ENCODE measurements at places on chromosomes 11 and 22.

- DNase-seq = no peak
Measured at GRCh38 chr11:655036-655726, 18.1 kb downstream of the DRD4 start.

- no peak for DNase-seq
Measured at GRCh38 chr11:100789500-100789899, 102.4 kb downstream of the ARHGAP42 start.

- no peak for DNase-seq
Measured at GRCh38 chr11:68432874-68433273, 27.7 kb upstream of the PPP6R3 start.

DNA sequence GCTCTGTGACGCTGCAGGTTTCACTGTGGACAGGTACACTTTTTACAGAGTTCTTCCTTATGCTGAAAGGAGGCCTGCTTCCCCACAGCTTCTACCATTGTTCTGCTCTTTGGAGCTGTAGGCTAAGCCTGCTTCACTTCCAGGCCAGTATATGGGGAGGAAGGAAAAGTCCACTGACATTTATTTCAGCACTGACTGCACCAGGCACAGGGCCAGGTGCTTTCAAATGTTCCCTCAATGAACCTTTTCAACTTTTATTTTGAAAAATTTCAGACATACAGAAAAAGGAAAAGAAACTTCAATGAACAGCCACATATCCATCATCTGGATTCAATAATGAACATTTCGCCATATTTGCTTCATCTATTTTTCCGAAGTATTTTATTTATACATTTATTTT lies 22.0 kb downstream of the POU2F3 start:
- DNase-seq = no peak

- no peak for DNase-seq
Measured at GRCh38 chr11:78364128-78364751, 53.4 kb downstream of the GAB2 start.

- no peak for DNase-seq
Measured at GRCh38 chr22:42993651-42994275, 21.2 kb downstream of the PACSIN2 start.

- no peak for DNase-seq
Measured at GRCh38 chr11:15275141-15275540, 160.4 kb downstream of the INSC start.

DNA sequence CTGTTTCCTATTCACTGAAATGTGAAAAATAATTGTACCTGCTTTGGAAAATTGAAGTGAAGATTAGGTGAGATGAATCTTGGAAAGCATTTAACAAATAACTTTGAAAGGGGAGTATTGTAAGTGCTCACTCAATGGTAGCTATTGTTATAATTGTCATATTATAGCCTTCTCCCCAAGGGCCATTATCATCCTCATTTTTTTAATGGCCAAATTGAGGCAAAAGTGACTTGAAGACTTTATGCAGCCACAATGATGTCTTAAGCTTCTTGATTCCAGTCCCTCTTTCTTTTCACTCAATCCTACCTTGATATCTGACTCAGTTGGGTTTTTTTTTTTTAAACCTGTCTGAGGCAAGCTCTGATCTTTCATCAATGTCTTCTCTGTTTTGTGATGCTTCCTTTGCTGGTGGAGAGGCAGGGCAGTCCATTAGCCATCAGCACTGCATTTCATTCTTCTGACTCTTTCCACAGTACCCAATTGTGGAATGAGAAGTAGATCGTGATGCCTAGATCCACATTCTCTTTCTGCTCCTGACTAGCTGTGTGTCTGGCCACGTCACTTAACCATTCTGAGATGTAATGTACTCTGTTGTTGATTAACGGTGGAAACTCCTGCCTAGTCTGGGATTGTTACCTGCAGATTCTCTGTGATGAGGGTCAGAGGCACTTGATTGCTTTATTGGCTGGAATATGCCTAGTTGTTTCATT lies 101.4 kb downstream of the DBX1 start:
- DNase-seq = no peak

- DNase-seq = no peak
Measured at GRCh38 chr22:23065069-23065451, 5.3 kb upstream of the GNAZ start.

DNA sequence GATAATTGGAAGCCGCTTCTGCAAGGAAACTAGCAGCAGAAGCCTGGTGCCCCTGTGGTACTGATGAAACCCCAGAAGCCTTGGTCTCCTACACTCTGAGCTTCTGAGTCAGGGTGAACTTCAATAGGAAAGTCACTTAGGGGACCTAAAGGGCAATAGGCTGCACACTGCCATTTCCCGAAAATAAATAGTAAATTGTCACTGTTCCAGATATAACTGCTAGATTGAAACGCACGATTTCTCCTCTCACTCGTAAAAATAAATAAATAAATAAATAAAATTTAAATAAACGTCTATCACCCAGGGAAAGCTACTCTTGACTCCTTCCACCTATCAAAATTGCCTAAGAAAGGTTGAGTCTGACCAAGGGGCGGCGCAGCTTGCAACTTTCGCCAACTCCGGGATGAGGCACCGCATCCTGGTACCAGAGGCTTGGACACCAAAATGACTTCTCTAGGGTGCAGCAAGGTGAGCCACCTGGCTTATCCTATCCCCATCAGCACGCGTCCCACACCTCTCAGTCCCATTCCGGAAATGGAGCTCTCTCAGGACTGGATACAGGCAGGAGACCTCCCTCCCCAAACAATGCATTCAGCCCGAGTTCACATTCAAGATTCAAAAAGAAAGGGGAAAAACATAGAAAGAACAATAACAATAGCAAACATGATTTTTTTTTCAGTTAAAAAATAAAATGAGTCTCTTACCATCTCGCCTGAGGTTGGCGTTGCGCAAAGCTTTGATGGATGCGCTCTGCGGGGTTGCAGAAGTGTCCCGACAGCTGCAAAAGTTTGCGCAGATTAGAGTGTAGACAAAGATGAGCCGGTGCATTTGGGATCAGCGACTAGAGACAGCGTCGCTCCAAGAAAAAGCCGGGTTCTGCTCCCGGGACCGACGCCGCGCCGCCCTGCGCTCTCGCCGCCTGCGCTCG lies 583 bp downstream of the PDGFD start:
- DNase-seq = no peak

DNA sequence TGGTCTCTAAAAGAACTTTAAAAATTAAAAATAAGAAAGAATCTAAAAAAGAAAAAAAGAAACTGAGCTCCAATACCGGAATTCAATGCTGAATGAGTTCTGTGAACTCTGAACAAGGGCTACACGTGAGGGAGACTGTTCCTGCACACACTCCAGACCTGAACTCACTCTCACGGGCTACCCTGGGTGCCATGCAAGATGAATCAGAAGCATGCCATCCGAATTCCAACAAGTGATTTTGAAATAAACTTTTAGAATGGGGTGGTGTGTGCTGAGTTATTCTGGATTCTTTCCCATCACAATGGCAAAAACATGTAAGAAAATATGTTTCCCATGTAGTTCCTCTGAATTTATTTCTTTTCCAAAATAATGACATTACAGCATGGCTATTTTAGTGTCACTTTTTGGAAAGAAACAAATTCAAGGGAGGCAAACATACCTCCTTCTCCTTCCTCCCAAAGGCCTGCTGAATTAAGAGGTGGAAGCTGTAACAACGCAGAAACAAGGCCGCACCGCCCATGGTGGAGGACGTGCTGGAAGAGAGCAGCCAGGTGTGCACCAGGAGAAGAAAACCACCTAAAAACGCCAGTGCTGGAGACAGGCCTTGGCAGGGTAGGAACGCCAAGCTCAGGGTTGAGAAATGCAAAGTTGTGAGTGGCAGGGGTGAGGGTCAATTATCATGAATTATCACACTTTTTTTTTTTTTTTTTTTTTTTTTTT lies 63.2 kb upstream of the ARFGAP3 start:
- no peak for DNase-seq

DNA sequence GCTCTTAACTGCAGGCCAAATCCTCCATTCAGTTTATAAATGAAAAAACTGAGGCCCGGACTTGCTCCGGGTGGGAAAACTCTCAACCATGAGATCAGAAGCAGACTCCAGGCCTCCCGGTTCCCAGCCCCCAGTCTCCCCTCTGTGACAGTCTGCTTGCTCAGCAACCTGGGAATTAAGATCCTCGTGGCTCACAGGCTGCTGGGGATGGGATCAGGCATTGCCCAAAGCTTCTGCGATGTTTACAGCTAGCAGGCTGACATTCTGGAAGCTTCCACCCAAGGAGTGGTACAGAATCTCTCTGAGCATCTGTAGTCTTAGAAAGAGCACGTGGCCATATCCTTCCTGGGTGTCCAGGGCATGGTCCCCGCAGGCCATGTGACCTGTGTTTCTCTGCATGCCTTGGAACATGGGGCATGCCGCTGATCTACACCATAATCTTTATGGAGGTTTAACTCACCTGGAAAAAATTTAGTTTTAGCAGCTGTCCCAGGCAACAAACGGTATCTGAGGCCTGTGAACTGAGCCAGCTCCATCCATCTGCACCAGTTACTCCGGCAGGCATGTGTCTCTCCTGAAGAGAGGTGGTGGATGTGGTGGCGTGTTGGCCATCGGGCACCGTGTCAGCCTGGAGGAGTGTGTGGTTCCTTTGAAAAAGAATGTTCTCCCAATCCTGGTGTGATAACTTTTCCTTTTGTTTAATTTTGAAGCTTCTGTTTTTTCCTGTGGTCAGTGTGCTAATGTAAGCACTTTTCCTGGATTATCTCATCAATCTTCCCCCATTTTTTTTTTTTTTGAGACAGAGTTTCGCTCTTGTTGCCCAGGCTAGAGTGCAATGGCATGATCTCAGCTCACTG lies 7.9 kb downstream of the FBLN1 start:
- no peak for DNase-seq

DNA sequence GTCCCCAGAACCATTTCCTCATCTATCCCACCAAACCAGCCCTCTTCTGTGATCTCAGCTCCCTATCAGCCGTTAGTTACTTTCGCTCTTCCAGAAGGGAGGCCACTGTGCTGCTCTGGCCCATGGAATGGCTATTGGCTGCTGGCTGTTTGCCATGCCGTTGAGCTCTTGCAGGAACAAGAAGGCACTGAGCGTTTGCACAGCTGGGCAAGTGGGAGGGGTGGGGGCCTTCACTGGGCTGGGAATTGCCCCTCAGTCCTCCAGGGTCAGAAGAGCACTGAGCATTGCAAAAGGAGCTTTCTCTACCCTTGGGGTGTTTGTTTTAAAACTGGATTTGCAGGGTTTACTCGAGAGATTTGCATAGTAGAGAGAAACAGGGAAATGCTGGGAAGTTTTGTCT lies 129.0 kb upstream of the PARVA start:
- no peak for DNase-seq

- no peak for DNase-seq
Measured at GRCh38 chr11:92625894-92626293, 343.6 kb upstream of the MTNR1B start.

- no peak for DNase-seq
Measured at GRCh38 chr22:37533995-37534394, 14.8 kb upstream of the CARD10 start.

DNA sequence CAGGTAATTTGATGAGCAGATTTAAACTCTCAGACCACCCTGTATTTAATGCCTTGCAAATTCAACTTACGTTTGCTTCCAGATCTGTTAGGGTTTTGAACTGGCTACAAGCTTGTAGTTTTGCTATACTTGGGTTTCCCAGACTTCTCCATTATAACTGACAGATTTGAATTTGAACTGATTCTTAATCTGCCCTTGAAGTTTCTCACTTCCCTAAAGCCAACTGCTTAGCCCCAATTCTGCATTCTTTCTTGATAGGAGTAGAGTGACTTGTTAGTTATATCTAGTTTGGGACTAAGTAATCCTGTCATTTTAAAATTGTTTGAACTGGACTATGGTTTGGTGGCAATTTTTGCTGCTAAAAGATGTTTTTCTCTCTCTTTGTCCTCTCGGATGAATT lies 9.7 kb downstream of the LAYN start:
- DNase-seq = no peak

- no peak for DNase-seq
Measured at GRCh38 chr11:82403640-82404305, 329.9 kb downstream of the FAM181B start.

DNA sequence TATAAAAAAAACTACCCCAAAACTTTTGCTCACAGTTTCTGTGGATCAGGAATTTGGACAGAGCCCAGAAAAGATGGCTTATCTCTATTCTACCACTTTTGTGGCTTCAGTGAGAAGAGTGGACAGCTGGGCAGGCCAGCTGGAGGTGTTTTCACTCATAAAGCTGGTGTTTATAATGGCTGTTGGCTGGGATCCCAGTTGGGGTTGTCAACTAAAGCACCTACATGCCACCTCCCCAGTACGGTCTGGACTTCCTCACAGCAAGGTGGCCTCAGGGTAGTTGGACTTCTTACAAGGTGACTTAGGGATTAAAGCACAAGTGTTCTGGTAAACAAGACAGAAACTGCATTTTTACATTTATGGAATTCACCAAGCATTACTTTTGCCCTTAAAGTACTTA lies 171.0 kb downstream of the NELL1 start:
- DNase-seq = peak; percentile 3

DNA sequence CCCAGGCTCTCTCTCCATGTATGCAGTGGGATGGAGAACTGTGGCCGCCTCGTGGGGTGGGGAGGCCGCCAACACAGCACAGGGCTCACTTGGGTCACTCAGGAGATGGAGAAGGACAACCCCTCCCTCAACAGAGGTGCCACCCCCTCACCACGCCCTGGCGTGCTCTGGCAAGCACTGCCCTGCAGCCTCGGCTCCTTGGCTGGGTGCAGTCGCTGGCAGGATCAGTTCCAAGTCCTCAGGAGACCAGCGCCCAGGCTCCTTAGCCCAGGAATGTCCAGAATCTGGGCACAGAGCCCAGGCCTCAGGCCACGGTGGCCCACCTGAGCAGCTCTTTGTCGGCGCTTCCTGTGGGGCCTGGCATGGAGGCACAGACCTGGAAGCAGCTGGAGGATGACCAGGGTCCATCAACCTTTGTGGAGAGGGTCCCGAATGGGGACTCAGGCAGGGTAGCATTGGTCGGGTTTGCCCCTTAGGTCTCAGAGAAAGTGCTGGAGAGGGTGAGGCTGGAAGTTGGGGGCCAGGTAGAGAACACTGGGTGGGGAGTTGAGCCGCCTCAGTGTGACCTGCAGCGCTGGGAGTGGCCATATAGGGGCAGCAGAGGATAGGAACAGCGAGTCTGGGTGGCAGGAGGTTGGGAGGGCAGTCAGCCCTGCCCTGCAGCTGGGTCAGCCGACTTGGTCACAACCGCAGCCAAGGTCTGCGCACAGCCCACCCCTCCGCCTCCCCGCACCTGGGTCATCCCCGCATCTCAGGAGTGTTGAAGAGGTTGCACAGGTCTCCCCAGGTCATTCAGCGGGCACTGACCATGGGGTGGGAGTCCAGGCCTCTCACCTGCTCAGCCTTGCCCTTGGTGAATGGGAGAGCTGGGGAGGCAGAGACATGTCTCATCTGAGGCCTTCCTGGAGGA lies 8.2 kb downstream of the SUSD2 start:
- peak; percentile 55 for DNase-seq

DNA sequence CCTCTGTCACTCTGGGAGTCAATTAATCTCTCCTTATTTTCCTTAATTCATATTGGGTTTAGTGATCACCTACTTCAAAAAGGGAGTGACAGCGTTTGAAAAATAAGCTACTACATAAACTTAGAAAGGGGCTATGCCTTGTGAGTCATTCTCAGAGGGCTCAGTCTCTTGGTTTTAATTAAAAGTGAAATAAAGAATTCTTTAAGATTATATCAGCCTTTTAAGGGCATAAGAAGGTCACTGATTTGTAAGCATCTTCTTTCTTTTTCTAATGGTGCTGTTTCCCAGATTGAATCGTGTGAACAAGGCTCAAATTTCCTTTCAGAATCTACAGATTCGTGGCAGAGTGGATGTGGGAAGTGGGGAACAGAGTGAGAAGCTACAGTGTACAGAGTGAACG lies 636.2 kb upstream of the CCDC90B start:
- no peak for DNase-seq

- DNase-seq = no peak
Measured at GRCh38 chr11:46845440-46845739, 690 bp downstream of the CKAP5 start.

- DNase-seq = peak; percentile 34
Measured at GRCh38 chr11:69050592-69051380, 2.1 kb downstream of the TPCN2 start.

Data from G401 (cell line).